ENCODE measurements at places on chromosomes 4 and X.

GRCh38 chr4:2304321-2304876 lies 42.5 kb upstream of the MXD4 start:
- DNase-seq: no peak

- peak; percentile 48 for DNase-seq
Observed at GRCh38 chr4:173121076-173121561, 47.5 kb upstream of the GALNT7 start.

GRCh38 chr4:146176891-146177290 lies 1.4 kb downstream of the LSM6 start:
- no peak for DNase-seq

- DNase-seq: no peak
Observed at GRCh38 chrX:11533199-11533651, 132.5 kb downstream of the ARHGAP6 start.

GRCh38 chrX:28022371-28022770 lies 41.1 kb upstream of the DCAF8L1 start:
- DNase-seq: no peak

DNA sequence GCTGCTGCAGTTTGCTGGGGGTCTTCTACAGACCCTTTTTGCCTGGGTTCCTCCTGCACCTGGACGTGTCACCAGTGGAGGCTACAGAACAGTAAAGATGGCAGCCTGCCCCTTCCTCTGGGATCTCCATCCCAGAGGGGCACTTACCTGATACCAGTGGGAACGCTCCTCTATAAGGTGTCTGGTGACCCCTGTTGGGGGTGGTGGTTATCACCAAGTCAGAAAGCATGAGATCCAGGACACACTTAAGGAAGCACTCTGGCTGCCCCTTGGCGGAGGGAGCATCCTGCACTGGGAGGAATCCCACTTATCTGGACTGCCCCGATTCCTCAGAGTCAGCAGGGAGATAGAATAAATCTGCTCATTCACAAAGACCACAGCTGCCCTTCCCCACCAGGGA lies 218.9 kb upstream of the GALNTL6 start:
- DNase-seq: no peak

- DNase-seq: no peak
Observed at GRCh38 chrX:138858951-138859350, 147.4 kb upstream of the FGF13 start.

DNA sequence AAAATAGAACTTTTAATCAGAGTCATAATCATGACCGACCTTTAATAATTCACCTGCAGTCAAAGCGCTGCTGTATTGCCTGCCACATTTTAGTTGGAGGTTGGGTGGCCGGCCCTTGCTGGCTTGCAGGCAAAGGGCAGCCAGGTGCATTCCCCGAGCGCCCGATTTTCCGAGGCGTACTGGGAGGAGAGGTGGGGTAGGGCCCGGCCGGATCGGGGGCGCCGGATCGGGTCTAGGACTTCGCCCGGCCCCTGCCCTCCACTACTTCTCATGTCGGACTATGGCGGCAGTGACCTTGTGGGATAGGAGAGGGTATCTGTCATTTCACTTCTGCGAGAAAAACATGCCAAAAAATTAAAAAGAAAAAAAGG lies 2.5 kb upstream of the RS1 start:
- DNase-seq: peak; percentile 27

GRCh38 chr4:56648021-56648823 lies 32.9 kb downstream of the HOPX start:
- no peak for DNase-seq

DNA sequence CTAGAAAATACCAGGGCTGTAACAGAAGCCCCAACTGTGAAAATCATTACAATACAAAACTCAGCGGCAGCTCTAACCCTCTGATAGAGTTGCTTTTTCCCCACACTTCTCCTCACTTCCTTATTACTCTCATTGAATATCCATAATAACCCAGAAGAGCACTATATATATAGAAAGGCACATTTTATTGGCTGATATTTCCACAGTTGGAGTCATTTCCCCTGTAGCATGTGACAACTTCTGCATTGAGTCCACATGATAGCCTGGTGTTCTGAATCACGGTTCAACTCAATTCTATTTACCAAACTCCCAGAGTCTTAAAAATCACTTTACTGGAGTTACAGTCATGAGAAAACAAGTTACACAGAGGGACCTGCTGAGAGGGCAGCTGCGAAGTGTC lies 46.6 kb upstream of the NWD2 start:
- DNase-seq: peak; percentile 24

DNA sequence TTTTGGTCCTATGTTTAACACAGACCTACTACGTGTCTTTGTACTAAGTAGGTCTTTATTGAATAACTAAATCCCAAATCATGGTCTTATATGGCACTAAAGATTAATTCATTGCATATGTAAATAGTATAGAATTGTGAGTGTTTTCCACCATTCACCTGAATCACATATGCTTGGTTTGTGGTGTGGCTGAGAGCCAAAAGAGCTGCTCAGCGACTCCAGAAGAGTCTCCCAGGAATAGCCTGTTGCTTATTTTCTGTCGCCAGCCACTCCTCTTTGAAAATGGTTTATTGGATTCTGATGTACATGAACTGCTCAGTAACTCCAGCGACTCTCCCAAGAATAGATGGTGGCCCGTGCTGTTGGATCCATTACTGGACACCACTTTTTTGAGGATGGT lies 184.5 kb downstream of the CLCN4 start:
- no peak for DNase-seq

- no peak for DNase-seq
Observed at GRCh38 chr4:91111556-91111955, 984.4 kb downstream of the CCSER1 start.

- no peak for DNase-seq
Observed at GRCh38 chr4:94947681-94948108, 189.9 kb downstream of the BMPR1B start.

- no peak for DNase-seq
Observed at GRCh38 chr4:36716874-36717273, 435.5 kb downstream of the DTHD1 start.

GRCh38 chrX:15864023-15864422 lies 9.4 kb upstream of the AP1S2 start:
- DNase-seq: no peak

GRCh38 chr4:74539044-74539790 lies 94.3 kb downstream of the AREG start:
- no peak for DNase-seq

GRCh38 chrX:134246282-134246681 lies 9.3 kb downstream of the CCDC160 start:
- DNase-seq: no peak

DNA sequence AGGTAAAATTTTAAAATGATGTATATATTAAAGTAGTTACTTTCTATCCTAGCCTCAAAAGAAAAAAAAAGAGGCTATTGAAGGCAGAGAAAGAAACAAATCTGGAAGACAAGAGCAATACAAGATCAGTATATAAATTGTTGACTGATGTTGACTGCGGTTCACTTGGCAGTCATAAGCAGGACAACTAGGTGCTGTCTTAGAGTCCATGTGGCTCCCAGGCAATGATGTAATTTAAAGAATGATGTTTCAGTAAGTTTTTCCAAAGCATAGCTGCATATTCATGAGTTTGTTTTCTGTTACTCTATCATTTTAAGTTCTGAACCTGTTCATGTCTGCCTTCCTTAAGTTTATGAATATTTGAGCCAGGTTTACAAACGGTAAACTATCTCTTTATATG lies 630.2 kb downstream of the FAT4 start:
- no peak for DNase-seq

DNA sequence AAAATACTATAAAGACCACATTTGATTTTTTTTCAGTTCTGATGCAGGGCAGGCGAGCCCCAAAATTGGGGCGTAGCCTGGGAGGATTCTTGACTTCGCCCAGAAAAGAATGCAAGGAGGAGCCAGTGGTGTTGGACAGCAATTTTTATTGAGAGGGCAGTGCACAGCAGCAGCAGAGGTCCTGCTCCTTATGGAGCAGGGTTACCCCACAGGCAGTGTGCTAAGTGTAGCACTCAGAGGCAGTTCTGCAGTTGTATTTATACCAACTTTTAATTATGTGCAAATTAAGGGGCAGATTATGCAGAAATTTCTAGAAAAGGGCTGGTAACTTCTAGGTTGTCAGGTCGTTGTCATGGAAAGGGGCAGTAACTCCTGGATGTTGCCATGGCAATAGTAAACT lies 69.9 kb downstream of the GASK1B start:
- no peak for DNase-seq

- no peak for DNase-seq
Observed at GRCh38 chrX:18900401-18900976, 83.4 kb downstream of the PHKA2 start.

- no peak for DNase-seq
Observed at GRCh38 chr4:133799717-133800315, 401.8 kb downstream of the PABPC4L start.

GRCh38 chr4:121093261-121093660 lies 20.9 kb upstream of the NDNF start:
- no peak for DNase-seq

GRCh38 chr4:118282692-118283091 lies 70.1 kb downstream of the PRSS12 start:
- no peak for DNase-seq

DNA sequence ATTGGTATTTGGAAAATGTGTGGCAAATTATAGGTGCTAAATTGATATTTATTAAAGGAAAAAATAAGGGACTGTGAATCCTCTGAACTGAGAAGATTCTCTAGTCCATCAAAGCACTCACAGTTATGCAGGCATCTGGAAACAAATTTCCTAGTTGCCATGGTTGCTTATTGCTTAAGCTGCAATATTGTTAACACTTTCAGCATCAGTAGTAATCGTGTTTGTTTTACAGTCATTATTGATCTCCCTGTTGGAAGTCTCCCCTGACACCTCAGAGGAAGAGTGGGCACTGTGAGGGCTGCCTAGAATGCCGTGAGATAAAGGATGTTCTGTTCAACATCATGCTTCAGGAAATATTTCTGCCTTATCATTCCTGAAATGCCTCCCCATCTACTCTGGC lies 2004.3 kb upstream of the ADGRL3 start:
- no peak for DNase-seq

GRCh38 chrX:96703379-96703778 lies 18.7 kb downstream of the DIAPH2 start:
- DNase-seq: no peak

GRCh38 chrX:1126738-1127137 lies 85.7 kb downstream of the CRLF2 start:
- DNase-seq: no peak

DNA sequence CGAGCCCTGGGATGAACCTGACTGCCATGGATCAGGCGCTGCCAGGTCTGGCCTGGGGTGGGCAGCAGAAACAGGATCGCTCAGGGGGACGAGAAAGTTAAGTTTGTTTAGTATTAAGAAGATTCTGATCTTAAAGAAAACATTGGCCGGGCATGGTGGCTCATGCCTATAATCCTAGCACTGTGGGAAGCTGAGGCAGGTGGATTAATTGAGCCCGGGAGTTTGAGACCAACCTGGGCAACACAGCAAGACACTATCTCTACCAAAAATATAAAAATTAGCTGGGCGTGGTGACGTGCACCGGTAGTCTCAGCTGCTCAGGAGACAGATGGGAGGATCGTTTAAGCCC lies 696 bp upstream of the FLNA start:
- no peak for DNase-seq

Data from left colon (tissue), 2 donors.